Astrocyte of the spinal cord (primary cell): ENCODE measurements at places on chromosomes 7 and 10.

- DNase-seq, result no peak
These were observed 17.5 kb upstream of the ANLN start for GRCh38 chr7:36372156-36372555.

- DNase-seq, result peak; percentile 67
These were observed 173.9 kb upstream of the GRM3 start for GRCh38 chr7:86469680-86470295.

GRCh38 chr7:70637726-70638125, 494.2 kb upstream of the GALNT17 start:
- no peak for DNase-seq

GRCh38 chr10:89364531-89364930, 13.3 kb upstream of the IFIT1B start:
- no peak for DNase-seq

DNA sequence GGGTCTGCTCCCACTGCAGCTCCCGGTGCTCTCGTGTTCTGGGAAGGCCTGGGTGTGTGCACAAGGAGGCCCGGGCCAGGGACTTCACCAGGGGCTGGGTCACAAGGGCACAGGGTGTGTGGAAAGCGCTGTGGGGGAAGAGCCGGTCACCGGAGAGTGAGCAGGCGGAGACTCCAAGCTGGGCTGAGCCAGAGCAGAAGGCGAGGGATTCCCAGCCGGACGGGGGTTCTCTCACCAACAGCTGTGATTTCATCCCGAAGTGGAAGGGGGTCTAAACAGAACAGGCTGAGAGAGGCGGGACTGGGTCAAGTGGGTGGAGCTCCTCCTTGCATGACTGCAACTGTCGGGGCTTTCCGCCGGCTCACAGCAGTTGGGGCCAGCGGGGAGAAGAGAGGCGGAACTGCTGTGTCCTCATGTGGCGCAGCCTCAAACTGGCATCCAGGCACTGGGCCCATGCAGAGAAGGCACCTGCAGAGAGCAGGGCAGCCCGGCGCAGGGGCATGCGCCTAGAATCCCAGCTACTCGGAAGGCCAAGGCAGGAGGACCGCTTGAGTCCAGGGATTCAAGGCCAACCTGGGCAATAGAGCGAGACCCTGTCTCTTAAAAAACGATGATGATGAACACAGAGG, 7.6 kb upstream of the ORAI2 start:
- no peak for DNase-seq

DNA sequence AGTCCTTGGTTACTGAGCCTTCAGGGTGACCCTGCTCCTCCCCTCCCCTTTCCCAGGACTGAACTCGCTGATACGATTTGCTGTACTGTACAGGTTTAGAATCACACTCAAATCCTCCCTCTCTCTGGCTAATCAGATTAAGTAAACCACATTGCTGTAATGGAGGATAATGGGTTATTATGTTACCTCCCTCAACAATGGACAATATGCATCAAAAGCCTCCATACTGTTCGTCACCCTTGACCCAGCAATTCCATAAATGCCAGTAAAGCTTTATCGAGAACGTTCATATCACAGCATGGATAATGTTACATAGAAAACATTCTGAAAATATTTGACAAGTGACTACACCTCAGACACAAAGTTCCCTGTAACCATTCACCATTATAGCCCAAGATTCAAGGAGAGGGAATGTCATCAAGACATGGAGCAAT, 61.7 kb downstream of the FAM107B start:
- peak; percentile 26 for DNase-seq

DNA sequence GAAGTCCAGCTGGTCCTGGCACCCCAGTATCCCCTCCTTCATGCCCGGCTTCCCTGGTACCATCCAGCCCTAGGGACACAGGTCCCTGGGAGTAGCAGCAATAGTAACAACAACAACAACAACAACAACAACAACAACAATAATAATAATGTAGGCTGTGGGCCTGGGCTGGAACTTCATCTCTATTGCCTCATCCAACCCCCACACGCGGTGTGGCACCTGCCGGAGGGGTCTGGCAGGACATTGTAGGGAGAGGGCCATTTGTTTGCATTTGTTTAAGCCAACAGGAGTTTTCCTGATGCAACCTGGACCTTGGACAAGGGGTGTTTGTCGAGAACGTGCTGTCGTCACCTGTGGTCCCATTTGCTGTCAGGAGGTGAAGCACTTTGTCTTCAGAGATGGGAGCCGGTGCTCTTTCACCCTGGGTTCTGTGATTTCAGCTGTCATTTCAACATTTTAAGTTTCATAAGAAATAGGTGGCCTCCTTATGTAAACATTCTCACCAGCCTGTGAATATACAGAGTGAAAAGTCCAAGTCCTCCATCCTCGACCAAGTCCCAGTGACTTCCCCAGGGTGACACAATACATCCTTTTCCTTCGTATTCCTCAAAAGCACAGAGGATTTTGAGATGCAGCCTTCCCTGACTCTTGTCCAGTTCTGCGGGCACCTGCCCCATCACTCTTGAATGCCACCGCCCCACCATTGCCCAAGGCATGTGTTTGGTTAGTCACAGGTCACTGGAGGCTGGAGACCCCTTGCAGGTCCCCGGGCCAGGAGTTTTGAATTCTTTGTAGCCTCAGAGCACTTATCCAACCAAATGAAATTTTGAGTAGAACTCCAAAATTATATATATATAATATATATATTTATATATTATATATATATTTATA, 9.2 kb downstream of the LHPP start:
- DNase-seq, result no peak

DNA sequence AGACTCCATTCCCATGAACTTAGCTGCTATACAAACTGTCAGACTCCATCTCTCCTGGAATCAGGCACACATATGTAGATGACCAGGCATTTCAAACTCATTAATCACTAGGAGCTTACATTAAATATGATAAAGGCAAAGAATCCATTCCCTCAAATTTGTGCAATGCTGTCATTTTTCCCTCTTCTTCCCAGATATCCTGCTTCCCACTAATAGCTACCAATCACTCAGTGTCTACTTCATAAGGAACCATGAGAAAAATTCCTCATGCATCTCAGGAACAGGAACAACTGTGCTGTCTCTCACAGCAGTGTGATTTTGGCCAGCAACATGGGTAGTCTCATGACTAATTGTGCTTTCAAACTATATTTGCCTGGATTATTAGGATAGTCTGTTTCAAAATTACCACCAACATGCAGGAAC, 133.9 kb downstream of the DKK1 start:
- no peak for DNase-seq

GRCh38 chr7:51026341-51026740, 243.6 kb upstream of the GRB10 start:
- no peak for DNase-seq

- no peak for DNase-seq
These were observed 13.0 kb upstream of the KCNIP2 start for GRCh38 chr10:101856626-101857025.

DNA sequence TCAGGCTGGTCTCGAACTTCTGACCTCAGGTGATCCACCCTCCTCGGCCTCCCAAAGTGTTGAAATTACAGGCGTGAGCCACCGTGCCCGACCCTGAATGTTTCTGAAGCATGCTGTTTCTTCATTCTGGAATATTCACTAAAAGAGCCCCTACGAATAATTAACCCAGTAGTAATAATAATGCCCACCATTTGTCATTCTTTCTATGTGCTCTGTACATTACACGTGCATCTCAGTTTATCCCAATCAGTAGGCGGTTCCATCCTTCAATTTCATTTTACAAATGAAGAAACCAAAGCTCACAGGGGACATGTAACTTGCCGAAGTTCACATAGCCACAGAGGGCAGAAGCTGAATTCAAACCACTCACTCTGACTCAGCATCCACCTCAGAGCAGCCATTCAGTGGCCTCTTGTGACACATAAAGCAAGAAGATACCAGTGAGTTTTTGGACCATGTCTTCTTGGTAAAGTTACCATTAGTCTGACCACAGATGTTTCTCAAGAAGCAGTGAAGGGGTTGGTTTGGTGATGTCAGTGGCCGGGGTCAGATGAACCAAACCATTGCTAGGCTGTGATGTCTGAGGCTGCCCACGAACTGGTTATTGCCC, 71.9 kb upstream of the DUSP5 start:
- peak; percentile 97 for DNase-seq

DNA sequence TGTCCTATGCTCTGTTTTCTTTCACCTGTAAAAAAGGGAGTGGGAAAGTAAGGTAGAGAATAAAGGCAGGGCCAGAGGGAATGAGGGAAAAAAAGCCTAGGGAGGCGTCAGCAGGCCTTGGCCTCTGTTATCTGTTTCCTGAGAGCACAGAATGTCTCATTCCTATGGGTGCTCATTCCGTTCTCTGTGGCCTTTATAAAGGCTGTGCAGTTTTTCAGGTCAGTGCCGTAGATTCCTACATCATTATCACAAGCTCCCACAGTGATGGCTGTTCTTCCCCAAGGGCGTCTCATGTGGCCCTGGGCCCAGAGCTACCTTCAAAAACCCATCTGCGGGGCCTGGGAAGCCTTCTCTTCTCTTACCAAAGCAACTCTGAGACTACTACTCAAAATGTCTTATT, 16.7 kb upstream of the AKR1B10 start:
- DNase-seq, result no peak

DNA sequence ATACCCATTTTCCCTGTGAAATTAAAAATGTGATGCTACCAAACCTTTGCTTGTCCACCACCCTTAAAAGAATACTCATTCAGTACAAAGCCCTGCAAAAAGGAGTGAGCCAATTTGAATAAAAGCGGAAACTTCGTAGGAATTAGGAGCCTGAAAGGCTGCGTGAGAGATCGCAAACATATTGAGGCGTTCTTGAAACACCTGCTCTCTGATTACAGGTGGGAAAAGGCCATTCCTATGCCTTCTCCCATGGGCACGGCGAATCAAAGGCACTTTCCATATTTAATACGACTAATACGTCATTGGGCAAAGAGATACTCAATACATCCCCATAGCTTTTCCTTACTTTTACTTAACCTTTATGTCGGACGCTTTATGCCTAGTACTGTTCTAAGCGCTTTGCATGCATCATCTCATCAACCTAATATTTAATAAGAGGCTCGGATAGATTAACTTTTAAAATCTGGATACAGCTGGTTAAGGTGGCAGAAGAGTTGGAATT, 30.9 kb upstream of the KMT2E start:
- no peak for DNase-seq

- DNase-seq, result no peak
These were observed 33.3 kb upstream of the TM9SF3 start for GRCh38 chr10:96619796-96620773.
